ENCODE measurements at places on chromosomes 16 and 17.

GRCh38 chr17:13931111-13931526 lies 138.2 kb upstream of the COX10 start:
- no peak for DNase-seq

GRCh38 chr17:32936894-32937500 lies 9.0 kb downstream of the TMEM98 start:
- peak; percentile 33 for DNase-seq

- DNase-seq = no peak
Measured at GRCh38 chr16:80114699-80115098, 426.1 kb upstream of the DYNLRB2 start.

- no peak for DNase-seq
Measured at GRCh38 chr16:3748307-3748706, 31.0 kb upstream of the TRAP1 start.

GRCh38 chr16:3922241-3922640 lies 41.7 kb upstream of the CREBBP start:
- DNase-seq = no peak

DNA sequence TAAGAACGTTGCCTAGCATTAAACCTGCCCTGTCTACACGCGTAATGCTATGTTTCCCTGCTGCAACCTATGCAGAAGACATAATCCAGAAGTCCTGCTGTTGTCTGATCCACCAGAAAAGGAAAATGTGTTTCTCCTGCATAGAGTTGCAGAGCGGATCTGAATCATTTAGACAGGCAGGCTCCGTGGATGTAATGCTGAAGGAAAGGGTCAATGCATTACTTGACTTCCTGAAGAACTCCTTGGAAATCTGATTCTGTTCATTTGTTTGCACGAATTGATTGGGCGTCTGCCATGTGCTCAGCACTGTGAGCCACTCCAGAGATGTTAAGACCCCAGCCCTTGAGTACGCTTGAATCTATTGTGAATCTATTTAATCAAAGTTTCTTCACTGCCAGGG lies 83.4 kb downstream of the FOXL1 start:
- DNase-seq = no peak

GRCh38 chr17:8417806-8418205 lies 17.9 kb upstream of the NDEL1 start:
- DNase-seq = no peak

- DNase-seq = no peak
Measured at GRCh38 chr16:25199457-25199856, 17.3 kb upstream of the AQP8 start.

- DNase-seq = peak; percentile 57
Measured at GRCh38 chr16:2715519-2715918, 4.5 kb downstream of the PRSS27 start.

GRCh38 chr17:17322516-17323510 lies 19.6 kb downstream of the NT5M start:
- no peak for DNase-seq

- DNase-seq = no peak
Measured at GRCh38 chr16:5078626-5079025, 7.0 kb downstream of the ALG1 start.

DNA sequence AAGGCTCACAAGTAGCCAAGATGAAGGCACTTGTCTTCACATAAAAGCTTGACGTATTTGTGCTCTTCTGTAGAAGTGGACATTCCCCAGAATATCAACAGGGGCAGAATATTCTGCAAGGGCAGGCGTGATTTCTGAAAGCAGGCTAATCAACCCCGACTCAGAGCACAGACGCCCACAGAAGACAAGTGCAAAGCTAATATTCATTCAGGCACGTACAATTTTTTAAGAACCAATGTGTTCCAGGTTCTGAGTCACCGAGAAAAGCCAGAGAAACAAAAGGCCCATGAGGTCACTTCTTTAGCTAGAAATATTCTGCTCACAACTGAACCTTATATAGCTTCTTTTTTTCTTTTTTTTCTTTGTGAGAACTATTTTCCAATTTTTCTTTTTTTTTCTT lies 121.6 kb downstream of the DNAH9 start:
- no peak for DNase-seq

GRCh38 chr16:4032768-4033167 lies 83.5 kb downstream of the ADCY9 start:
- DNase-seq = no peak

GRCh38 chr16:14448879-14449278 lies 181.2 kb downstream of the PARN start:
- no peak for DNase-seq

- DNase-seq = no peak
Measured at GRCh38 chr17:45314741-45315647, 1.8 kb downstream of the MAP3K14 start.

DNA sequence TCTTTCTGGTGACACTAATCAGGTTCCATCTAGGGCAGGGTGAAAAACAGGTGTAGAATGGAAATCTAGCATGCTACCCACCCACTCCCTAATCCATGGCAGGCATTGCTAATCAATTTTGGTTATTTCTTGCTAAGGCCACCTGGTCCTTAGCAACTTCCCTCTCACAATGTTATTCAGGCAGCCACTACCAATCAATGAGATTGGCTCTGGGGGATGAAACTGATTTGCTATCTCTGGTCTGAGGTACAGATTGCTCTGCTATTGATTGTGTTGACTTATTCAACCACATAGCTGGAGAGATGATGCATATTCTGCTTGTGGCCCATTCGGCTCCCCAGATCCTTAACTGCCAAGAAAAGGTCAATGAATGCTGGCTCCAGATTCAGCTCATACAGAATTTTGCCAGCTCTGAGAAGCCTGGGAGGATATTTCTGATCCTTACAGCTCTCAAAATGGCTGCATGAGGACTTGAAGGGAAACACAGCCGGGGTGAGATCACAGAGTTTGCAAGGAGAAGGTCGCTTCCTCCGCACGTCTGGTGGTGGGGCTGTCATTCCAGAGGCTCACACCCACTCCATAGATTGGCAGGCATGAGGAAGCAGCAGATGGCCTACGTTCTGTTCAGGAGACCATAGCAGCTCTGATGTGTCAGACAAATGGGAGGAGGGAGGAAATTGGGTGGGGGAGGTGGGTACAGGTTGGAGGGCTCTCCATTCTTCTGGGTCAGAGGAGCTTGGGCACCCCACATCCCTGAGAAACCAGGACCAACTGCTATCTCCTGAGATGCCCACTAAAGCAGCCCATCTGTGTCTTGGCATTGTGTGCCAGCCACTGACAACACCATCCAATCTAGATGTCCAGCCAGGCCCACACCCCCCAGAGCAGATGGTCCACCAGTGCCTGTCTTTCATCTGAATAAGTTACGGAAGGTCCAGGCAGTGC lies 22.3 kb downstream of the SEZ6 start:
- DNase-seq = no peak

DNA sequence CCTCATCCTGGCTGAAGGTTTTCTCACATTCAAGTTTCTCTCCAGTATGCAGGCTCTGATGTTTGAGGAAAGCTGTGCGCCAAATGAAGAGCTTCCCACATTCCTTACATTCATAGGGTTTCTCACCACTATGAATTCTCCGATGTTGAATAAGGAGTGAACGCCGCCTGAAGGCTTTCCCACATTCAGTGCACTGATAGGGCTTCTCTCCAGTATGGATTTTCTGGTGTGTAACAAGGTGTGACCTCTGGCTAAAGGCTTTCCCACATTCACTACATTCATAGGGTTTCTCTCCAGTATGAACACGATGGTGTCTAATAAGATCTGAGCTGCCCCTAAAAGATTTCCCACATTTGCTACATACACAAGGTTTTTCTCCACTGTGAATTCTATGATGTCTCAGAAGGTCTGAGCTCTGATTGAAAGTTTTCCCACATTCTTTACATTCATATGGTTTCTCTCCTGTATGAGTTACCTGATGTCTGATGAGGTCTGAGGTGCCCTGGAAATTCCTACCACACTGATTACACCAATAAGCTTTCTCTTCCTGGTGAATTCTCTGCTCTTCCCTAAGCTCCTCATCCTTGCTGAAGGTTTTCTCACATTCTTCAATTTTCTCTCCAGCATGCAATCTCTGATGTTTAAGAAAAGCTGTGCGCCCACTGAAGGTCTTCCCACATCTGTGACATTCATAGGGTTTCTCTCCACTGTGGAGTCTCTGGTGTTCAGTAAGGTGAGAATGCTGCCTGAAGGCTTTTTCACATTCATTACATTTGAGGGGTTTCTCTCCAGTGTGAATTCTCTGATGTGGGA lies 8.9 kb downstream of the ZNF594 start:
- DNase-seq = no peak

- no peak for DNase-seq
Measured at GRCh38 chr16:68351991-68352431, 41.2 kb downstream of the PRMT7 start.

DNA sequence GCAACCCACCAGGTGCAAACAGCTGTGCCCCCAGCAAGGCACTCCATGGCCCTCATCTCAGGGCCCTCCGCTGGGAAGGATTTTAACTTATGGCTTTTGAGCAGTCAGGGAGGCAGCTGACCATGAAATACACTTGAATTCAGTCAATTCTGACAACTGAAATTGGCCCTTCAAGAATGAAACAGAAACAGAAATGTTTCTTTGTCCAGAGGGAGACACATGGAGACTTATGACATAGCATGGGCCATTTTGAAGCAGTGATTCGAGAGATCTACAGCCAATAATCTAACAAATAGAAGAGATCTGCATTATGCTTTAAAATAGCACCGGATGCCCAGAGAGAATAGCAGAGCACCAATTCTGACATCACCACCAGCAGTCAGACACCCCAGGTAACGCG lies 7.5 kb downstream of the CACNG1 start:
- DNase-seq = no peak

DNA sequence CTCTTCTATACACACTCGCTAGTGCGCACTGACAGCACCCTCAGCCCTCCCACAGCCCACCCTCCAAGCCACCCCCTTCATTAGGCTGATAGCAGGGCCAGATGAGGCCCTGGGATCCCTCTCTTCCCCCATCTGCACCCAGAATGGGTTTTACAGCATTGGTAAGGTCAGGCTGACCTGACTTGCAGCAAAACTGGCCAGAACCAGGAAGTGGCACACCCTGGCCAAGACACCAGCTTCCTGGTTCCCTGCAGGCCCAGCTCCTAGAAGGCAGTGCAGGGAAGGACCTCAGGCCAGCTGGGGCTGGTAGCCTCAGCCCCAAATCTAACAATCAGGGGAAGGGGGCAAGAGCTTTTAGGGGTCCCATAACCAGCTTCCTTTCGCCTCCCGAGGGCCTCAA lies 50.0 kb upstream of the MRPS23 start:
- DNase-seq = no peak

GRCh38 chr16:80309178-80309577 lies 231.6 kb upstream of the DYNLRB2 start:
- no peak for DNase-seq

GRCh38 chr17:56597495-56597990 lies 4.0 kb downstream of the NOG start:
- no peak for DNase-seq

- peak; percentile 48 for DNase-seq
Measured at GRCh38 chr16:4330277-4330874, 14.5 kb downstream of the GLIS2 start.

GRCh38 chr17:29248845-29249244 lies 2.2 kb downstream of the CRYBA1 start:
- DNase-seq = no peak

DNA sequence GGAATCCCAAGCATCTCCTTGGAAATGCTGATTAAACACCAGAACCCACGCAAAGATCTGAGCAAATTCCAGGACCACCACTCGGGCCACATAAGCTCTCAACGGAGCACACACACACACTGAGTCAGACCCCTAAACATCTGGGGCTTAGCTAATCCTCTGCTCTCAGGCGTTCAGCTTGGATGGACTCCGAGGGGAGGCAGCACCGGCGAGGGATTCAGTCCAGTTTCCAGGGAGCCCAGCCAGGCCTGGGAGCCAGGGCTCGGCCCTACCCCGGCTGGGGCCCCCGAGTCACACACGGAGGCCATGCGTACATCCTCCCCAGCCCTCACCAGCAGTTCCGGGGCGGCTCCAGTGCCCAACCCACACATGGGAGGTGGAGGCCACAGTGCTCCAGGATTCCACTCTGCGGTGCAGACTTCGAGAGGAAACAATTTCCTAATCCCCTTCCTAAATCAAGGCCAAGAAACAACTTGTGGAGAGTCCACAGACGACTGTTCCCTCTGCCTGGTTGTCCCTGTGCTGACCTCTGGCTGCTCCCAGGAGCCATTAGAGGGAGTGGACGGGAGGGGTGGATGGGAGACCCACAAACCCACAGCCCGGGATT lies 70.5 kb downstream of the GAS7 start:
- no peak for DNase-seq

GRCh38 chr17:5033352-5034015 lies 1.7 kb downstream of the SLC52A1 start:
- no peak for DNase-seq

DNA sequence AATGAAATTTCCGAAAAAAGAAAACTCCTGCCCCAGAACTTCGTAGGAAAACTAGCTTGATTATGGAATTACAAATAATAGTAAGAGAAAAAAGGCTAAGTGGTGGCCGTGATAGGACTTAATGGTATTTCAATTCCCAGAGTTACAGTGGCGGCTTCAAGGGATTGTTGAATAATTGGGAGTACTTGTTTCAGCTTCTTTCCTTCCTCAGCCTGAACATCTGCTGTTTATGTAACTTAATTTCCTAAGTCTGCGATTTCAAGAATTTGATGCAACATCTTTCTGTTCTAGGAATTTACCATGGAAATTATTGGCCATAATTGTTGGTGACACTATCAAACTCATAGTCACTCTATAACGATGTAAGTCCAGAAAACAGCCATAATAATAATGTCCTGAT lies 684 bp upstream of the APPBP2 start:
- no peak for DNase-seq

GRCh38 chr16:57539072-57539796 lies 2.9 kb upstream of the CCDC102A start:
- DNase-seq = no peak

DNA sequence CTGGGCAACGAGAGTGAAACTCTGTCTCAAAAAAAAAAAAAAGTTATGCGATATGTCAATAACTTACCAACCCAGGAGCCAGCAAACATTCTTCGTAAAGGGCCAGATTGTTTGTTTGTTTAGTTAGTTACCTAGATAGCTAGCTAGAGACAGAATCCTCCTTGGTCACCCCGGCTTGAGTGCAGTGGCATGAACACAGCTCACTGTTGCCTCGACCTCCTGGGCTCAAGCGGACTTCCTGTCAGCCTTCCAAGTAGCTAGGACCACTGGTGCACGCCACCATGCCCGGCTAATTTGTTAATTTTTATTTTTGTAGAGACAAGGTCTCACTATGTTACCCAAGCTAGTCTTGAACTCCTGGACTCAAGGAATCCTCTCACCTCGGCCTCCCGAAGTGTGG lies 113.0 kb downstream of the LITAF start:
- no peak for DNase-seq

GRCh38 chr17:5584383-5585286 lies at the start of gene NLRP1:
Gene NLRP1 (minus strand): TSS chr17:5584509. CDS start chr17:5583957, 552 bp downstream.
- peak; percentile 74 for DNase-seq

GRCh38 chr16:9107025-9107970 lies 15.9 kb downstream of the HAPSTR1 start:
- no peak for DNase-seq
